ENCODE measurements at places on chromosomes 6 and 20.

- DNase-seq: no peak
Measured at GRCh38 chr6:132070356-132070755, 119.2 kb upstream of the CCN2 start.

- peak; percentile 38 for DNase-seq
Measured at GRCh38 chr6:145813285-145814034, 1.1 kb downstream of the FBXO30 start.

DNA sequence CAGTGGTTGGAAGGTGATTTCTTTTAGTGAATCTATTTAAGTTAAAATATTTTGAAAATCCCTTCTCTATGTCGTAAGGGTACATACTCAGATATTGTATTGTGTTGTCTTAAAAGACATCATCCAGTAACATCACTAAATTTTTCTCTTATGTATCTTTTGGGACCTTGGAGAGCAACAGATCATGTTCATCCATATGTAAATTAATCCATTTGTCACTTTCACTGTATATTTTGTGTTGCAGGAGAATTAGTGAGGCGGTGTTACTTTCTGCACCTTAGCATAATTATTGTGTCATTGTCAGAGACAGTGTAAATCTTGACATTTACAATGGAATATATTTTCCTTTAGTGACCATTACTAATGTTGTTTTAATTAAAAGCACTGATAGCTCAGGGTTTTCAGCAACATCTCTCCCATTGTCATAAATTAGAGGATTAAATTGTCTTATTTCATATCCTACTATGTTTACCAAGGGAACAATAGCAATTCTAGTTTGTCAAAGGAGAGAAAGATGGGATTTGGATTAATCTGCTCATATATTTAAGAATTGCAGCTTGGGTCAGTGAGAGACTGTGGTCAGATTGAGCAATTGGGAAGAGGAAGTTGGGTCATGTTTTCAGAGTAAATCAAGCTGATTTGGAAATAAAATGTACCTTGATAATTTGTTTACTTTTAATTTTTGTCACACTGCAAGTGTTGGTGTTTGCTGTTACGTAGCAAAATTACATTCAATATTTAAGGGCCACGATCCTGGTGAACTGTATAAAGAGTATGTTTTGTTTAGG is 22.7 kb downstream of the DOK5 start:
- peak; percentile 7 for DNase-seq

DNA sequence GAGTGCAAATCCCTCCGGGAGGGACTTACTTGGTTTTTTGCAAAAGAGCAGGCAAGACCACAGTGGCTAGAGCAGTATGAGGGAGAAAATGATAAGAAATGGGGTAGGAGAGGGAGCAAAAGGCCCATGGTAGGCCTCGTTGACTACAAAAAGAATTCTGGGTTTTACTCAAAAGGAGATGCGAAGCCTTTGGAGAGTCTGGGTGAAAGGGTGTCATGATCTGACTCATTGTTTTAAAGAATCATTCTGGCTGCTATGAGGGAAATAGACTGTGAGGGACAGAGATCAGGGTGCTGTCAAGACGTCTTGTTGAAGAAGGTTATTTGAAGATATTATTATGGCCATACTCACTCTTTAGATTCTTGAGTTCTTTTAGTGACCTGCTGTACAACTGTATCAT is 13.0 kb downstream of the TBC1D32 start:
- DNase-seq: no peak

GRCh38 chr6:16049168-16049567 is 79.7 kb upstream of the MYLIP start:
- DNase-seq: no peak

GRCh38 chr6:107533415-107534059 is 43.6 kb downstream of the SOBP start:
- DNase-seq: no peak

DNA sequence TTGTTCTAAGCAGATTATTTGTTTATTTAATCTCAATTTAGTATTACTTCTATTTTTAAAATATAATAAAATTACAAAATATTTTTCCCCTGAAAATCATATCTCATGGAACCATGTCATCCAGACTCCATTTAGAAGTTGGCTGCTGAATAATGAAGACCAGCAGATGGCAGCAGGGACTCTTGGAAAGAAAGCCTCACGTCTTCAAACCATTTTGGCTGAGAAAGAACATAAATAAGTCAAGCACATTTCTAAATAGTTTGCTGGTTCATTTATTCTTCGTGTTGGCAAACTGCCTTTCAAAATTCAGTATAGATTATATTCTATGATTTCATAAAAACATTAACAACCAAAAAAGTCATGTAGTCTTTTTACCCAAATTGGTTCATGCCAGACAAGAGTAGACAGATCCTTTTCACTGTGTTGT is 71.7 kb downstream of the RCAN2 start:
- DNase-seq: peak; percentile 88

DNA sequence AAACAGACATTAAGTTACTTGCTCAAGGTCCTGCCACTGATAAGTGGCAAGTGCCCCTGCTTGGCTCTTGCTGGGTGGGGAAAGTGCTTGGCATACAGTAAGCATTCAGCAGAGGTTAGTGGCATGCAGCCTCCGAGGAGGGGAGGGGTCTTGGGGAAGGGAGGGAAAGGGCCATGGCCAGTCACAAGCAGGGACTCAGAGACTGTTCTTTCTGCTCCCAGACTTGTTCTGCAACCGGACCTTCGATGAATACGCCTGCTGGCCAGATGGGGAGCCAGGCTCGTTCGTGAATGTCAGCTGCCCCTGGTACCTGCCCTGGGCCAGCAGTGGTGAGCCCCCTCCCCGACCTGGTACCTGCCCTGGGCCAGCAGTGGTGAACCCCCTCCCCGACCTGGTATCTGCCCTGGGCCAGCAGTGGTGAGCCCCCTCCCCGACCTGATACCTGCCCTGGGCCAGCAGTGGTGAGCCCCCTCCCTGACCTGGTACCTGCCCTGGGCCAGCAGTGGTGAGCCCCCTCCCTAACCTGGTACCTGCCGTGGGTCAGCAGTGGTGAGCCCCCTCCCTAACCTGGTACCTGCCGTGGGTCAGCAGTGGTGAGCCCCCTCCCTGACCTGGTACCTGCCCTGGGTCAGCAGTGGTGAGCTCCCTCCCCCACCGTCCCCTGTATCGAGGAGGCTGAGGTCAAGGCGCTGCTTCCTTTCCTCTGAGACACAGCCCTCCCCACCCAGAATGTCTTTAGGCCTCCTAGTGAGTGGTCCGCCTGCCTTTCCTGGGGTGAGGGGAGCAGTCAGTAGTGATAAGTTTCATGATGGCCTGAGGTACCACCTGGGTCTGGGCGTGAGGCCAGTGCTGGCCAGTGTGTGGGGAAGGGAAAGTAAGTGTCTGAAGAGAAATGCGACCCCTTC is 8.9 kb downstream of the GLP1R start:
- DNase-seq: no peak

DNA sequence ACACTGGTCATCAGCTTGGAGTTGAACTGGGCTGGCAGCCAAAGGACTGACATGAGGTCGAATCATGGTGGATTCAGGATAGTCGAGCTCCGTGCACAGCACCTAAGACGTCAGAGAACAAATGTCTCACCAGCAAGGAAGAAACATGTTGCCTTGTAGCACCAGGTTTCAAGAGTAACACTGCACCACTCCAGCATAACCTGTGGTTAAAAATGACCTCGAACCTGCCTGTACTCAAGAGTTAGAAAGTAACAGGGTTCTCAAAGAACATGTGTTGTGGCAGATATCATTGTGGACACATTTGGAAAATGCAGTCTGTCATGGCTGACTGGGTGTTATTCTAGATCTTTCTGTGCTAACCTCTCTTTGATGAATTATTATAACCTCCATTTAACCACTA is 511.6 kb downstream of the CDH26 start:
- no peak for DNase-seq

DNA sequence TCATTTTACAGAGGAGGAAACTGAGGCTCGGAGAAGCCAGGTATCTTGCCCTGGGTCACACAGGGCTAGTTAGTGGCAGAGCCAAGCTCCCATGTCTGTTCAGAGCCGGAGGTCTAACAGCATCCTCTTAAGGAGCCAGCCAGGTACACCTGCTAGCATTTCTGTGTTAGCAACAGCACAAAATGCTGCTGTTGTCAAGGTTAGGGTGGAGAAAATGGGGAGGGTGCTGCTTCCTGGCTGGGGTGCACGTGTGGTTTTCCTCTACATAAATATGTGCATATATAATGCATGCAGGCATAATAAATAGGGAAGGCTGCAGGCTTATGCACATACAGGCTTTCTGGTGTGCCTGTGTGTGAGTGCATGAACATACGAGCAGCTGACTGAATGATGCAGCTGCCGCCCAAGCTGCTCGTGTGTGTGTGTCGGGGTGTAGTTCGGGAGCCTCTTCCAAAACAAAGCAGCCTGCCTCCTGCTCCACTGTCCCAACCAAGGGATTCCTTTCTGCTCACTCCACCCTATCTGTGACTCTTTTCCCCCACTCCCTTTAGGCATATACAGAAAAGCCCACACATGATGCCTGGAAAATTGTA is 86.6 kb downstream of the CD40 start:
- DNase-seq: no peak

GRCh38 chr6:109441069-109441816 is 719 bp downstream of the SMPD2 start:
- DNase-seq: peak; percentile 46

- DNase-seq: no peak
Measured at GRCh38 chr6:72552938-72553337, 68.9 kb upstream of the KCNQ5 start.

DNA sequence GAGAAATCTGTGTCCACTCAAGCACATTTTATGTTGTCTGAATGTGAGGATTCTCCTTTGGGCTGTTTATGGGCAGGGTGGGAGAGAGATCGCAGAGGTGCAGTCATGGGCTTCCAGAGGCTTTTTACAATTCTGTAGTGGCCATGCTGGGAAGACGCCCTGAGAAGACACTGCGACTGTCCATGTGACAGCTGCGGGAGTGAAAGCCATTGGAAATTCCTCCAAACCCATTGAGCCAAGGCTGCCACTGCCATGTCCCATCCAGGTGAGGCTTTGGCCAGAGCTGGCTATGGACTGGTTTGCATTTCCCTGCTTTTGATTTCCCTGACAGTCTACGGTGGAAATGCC is 216.9 kb upstream of the ECI2 start:
- DNase-seq: no peak

- DNase-seq: no peak
Measured at GRCh38 chr20:32521780-32522525, 63.2 kb downstream of the NOL4L start.

DNA sequence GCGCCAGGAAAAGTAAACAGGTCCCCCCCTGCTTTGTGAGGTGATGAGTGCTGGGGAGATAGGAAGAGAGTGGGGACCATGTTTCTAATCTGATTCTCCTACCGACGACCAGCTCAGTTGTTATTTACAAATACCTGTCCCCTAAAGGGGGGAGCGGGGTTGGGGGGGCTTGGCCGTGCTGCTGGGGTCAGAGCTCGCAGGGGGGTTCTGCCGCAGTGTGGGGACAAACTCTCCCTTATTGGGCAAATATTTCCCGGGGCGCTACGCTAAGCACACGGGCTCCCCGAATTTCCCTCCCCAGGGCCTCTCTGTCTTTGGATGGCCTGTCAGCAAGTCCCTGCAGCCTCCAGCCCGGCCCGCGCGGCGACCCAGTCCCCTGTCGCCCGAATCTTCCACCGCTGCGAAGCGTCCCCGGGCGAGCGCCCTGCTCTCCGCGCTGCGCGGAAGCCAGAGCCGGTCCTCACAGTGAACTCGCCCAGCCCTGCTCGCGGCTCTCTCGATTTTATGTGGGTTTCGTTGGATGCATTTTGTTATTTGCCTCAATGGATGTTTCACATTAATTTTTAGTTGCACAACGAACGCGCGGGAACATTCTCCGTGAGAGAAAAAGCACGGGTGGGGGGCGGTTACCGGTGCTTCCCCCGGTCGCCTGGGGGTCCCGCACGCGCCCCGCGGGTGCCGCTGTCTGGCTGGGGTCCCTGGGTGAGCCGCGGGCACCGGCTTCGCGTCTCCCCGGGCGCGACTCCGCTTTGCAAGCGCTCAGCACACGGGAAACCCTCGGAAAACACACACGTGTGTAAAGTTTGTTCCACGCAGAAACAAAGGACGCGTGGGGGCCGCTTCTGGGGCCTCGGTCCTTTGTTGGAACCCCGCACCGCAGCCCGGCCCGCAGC is 1.5 kb upstream of the STX16 start:
- DNase-seq: no peak

DNA sequence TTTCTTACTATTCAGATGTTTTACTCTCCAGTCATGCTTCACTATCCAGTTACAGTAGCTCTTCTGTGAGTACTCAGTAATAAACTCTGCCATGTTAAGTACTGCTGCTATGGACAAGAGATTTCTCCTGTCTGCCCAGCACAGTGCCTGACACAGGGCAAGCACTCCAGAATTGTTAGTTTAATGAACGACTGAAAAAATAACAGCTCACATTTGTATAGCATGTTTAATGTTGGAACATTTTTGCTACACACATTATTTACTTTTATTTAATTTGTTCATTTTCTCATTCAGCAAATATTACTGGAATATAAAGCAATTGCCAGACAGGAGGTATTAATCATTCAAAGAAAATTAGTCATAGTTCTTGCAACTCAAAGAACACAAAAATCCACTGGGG is 142.6 kb upstream of the HMGN3 start:
- no peak for DNase-seq

- DNase-seq: no peak
Measured at GRCh38 chr6:148965287-148965686, 218.5 kb downstream of the UST start.

GRCh38 chr6:154989448-154989847 is 5.7 kb upstream of the TIAM2 start:
- no peak for DNase-seq
